Mammary microvascular endothelial cell (primary cell): ENCODE measurements at places on chromosomes 6 and 20. TPM values are rescaled to one million over a fixed set of nuclear protein-coding genes. Genes with fewer than 3 reads are reported as not detected.

Gene BIRC7
- not detected in 2 replicates for total RNA-seq

Gene SRC
- 3.2 and 4.4 TPM in 2 replicates for total RNA-seq

Gene DUSP15
- total RNA-seq = 0.44 TPM in 1 of 2 replicates, not detected in the other

Gene BHLHE23
- total RNA-seq = not detected in 2 replicates

Gene ECT2L
- not detected in 2 replicates for total RNA-seq
